Uterus (tissue), 4 donors: ENCODE measurements at places on chromosomes 1 and 21. TPM values are rescaled to one million over a fixed set of nuclear protein-coding genes. Genes with fewer than 3 reads are reported as not detected.

PPP1R12B gene
- total RNA-seq: 360 TPM

DNA sequence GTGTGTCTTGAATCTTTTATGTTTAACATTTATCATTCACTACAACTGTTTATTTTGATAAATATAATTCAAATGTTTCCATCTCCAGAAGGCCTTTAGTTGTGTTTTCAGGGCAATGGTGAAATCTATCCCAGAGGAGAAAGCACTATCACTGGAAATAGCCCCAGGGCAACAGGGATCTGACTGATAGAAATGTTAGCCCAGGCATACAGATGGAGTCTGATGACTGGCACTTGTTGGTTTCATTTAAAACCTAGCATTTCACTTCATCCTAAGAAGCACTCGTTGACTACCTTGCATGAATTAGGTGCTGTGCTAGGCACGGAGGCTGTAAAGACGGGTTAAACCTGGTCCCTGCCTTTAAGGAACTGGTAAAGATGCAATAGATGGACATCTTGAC, 103.1 kb downstream of the C1orf21 start:
- no peak overlapping the region for H3K27ac ChIP-seq
- H3K4me1 ChIP-seq: peaks cover 19% of the 10 kb centered on the region
- H3K27me3 ChIP-seq: no peaks in the 10 kb centered on the region
- H3K36me3 ChIP-seq: no peaks in the 10 kb centered on the region

DNA sequence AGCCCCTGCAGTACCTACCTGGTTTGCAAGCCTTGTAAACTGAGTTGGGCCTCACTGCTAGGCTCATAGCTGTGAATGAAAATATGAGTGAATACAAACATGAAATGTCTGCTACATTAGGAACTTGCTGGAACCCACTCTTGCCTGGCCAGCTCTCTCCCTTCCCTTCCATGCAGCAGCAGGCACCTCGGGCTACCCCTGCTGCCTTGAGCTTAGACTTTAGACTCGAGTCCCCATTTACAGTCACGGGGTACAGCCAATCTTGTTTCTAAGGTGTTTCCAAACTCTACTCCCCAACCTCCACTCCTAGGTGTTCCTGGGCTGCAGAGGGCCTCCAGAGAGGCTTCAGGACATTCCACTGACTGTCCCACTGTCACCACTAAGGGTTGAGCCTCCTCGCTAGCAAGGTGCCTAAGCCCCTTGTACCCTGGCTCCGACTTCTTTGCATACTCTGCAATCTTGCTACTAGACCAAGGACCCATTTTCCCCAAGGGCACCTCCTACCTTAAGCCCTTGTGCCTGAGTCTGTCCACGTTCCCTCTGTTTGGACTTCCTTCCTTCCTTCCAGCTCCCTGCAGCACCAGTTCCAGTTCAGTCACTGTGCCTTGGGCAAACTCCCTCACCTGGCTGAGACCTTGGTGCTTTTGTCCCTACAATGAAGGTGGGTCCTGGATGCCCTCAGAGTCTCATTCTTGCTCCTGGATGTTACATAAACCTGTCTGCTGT, 36.9 kb downstream of the CDK18 start:
- H3K36me3 ChIP-seq: no peaks in the 10 kb centered on the region
- H3K27ac ChIP-seq: no peak overlapping the region
- H3K4me1 ChIP-seq: no peaks in the 10 kb centered on the region
- H3K27me3 ChIP-seq: no peaks in the 10 kb centered on the region
- no peak for DNase-seq

DNA sequence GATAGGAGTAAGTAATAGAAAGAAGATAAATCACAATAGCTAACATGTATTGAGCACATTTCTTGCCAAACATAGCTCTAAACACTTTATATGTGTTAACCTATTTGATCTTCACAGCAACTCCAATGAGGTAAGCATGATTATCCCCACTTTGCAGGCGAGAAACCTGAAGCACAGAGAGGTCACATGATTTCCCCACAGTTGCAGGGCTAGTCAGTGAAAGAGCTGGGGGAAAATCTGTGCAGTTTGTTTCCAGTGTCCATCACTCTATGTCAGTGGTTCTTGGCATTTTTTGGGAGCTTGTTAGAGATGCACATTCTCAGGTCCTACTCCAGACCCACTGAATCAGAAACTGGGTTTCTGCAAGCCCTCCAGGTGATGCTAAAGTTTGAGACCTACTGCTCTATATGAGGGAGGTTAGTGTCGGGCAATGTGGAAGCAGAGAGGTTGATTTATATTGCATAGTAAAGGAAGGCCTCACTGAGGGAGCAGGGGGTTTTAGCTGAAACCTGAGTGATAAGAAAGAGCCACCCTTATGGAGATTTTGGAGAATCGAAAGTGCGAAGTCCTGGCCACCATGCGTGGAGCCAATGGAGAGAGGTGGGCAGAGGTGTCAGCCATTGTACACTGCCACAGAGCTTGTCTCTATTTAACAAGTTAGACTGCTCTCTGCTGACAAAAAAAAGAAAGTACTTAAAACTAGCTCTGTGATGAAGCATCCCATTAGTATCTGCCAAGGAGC, 20.9 kb downstream of the MCOLN3 start:
- no peaks in the 10 kb centered on the region for H3K36me3 ChIP-seq
- no peak overlapping the region for H3K27ac ChIP-seq
- H3K4me1 ChIP-seq: no peaks in the 10 kb centered on the region
- no peak for DNase-seq
- no peaks in the 10 kb centered on the region for H3K27me3 ChIP-seq
- H3K4me3 ChIP-seq: no peak overlapping the region

AGMAT gene
- total RNA-seq: 1.4 TPM

ZNF692 gene
- total RNA-seq: 26.4 TPM

- H3K27ac ChIP-seq: no peak overlapping the region
- DNase-seq: no peak
- H3K27me3 ChIP-seq: no peaks in the 10 kb centered on the region
- H3K36me3 ChIP-seq: no peaks in the 10 kb centered on the region
These were observed 25.2 kb upstream of the NKAIN1 start for GRCh38 chr1:31264790-31265386.

GRCh38 chr1:119943216-119943615, 46.9 kb upstream of the ADAM30 start:
- H3K27me3 ChIP-seq: no peaks in the 10 kb centered on the region
- DNase-seq: no peak
- no peak overlapping the region for H3K27ac ChIP-seq
- no peaks in the 10 kb centered on the region for H3K4me1 ChIP-seq
- H3K4me3 ChIP-seq: no peak overlapping the region
- H3K36me3 ChIP-seq: no peaks in the 10 kb centered on the region

DNA sequence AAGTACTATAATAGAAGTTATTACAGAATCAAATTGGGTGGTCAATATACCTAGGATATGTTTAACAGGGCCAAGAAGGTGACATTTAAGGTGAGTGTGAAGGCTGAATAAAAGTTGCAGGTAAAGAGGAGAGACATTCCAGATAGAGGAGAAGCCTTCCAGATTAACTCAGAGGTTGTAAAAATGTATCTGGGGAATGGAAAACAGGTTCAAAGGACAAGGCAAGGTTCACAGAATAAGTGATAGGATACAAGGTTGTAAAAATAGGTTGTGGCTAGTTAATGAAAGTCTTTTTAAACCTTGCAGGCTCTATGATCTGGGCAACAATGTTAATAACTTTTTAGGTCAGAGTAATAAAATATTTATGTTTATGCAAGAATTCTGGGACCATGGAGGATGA, 40.2 kb downstream of the FUBP1 start:
- DNase-seq: no peak
- H3K27ac ChIP-seq: no peak overlapping the region
- no peaks in the 10 kb centered on the region for H3K36me3 ChIP-seq
- no peaks in the 10 kb centered on the region for H3K4me1 ChIP-seq

DNA sequence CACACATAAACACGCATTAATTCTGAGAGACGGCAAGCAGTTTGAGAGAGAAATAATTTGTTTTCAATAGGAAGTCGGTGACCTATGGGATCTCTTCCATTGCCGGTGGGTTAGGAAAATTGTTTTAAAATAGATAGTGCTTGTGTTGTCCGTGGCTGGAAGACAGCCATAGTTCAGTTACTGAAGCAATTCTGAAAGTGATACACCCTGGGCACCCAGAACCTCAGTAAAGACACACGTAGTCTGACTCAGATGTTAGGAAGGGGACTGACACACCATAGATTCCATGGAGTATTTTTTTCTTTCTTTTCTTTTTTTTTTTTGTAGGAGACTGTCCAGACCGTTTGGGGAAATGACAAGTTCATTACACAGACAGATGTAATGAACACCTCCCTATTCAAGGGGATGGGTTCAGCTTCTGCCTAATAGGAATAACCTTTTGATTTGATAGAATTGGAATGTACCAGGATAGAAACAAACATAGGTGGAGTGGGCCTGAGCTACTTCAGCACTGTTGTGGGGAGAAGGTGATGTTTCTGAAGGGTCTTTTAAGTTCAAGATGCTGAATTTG, 1.6 kb downstream of the C1orf21 start:
- no peaks in the 10 kb centered on the region for H3K36me3 ChIP-seq
- H3K4me1 ChIP-seq: peaks cover 6% of the 10 kb centered on the region
- DNase-seq: peak; percentile 58
- H3K27me3 ChIP-seq: no peaks in the 10 kb centered on the region
- peak overlapping the region; percentile 92 for H3K4me3 ChIP-seq
- H3K27ac ChIP-seq: peak overlapping the region; percentile 88

DNA sequence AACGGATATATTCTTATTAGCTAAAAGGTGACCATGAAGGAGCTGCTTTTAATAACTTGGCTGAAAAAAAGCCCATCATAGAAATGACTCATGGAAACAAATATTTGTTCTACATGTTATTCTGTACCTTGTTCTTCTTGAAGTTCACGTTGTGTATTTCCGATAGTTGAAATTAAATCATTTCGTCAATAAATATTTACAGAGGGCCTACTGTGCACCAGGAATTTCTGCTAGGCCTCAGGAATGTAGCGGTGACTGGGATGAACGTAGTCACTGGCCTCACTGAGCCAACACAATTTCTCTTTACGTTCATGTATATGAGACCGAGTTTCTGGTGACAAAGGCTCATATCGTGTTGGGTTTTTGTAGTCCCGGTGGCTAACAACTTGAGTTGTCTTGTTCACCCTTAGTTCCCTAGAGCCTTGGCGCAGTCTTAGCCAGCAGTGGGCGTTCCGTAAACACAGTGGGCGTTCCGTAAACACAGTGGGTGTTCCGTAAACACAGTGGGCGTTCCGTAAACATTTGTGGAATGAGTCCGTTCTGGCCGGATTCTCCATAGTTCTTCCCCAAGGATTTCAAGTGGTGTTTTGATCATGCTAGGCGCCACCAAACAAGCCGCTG, 53.2 kb upstream of the VAMP3 start:
- no peaks in the 10 kb centered on the region for H3K4me1 ChIP-seq
- H3K27me3 ChIP-seq: no peaks in the 10 kb centered on the region
- no peak for DNase-seq

- H3K27me3 ChIP-seq: no peaks in the 10 kb centered on the region
- DNase-seq: no peak
- H3K4me1 ChIP-seq: no peaks in the 10 kb centered on the region
- no peak overlapping the region for H3K27ac ChIP-seq
- no peaks in the 10 kb centered on the region for H3K36me3 ChIP-seq
These were observed 486.3 kb downstream of the TTLL7 start for GRCh38 chr1:83512373-83513193.

DNA sequence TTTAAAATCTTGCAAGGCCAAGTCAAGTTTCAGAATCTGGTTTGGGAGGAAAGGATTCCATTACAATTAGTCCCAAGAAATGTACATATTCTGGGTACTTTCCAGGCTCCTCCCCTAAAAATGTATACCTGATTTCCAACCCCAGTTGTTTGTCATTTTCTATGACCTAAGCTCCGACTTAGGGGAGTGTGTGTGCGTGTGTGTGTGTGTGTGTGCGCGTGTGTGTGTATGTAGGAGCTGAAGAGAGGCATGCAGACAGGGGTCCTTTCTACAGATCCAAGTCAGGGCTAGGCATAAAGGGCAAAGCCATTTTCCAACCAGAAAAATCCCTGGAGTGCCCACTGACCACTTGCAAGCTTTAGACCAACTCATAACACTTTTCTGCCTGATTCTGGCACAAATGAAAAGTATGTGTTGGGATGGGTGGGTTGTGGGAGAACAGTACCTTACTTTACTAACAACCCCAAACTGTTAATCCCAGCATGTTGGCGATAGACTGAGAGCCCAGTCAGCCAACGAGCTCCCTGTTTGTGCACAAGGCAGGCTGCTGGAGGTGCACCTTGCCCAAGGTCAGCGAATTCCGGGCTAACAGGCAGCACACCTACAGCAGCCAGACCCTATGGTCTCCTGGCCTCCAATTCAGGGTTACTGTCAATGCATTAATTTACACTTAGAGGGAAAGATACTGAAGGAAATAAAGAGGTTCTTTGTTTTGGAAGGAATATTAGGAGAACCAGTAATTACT, 1.7 kb downstream of the TRABD2B start:
- no peaks in the 10 kb centered on the region for H3K27me3 ChIP-seq
- no peaks in the 10 kb centered on the region for H3K36me3 ChIP-seq
- no peak overlapping the region for H3K4me3 ChIP-seq
- H3K27ac ChIP-seq: no peak overlapping the region

- no peaks in the 10 kb centered on the region for H3K36me3 ChIP-seq
- DNase-seq: peak; percentile 33
- H3K4me1 ChIP-seq: no peaks in the 10 kb centered on the region
- no peak overlapping the region for H3K27ac ChIP-seq
- no peaks in the 10 kb centered on the region for H3K27me3 ChIP-seq
These were observed 73.3 kb downstream of the PLPP3 start for GRCh38 chr1:56505792-56506743.

DNA sequence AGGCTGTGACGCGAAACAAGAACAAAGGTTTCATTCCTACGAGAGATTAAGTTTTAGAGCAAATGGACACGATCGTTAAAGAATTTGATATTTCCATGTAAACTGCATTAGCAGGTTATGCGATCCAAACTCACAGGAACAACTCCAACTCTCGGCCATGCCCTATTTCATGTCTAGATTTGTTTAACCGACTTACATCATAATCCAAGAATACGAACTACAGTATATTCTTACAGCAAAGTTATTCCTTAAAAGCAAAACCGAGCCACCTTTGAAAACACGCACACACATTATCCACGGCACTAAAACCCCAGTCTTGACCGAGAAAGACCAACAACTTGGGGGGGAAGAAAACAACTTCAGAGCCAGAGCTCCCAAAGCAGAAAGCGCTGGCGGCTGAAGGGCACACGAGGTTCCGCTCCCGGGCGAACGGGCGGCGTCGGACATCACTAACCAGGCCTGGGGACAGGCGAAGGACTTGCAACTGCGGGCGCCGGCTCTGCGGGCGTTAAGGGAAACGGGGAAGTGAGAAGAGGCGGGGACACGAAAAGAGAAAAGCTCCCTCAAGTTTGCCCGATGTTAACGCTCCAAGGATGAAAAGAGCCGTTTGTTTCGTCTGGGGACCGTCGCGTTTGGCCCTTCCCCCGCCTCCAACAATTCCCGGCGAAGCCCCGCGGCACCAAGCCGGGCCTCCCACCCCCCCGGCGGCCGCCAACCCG, 690 bp downstream of the B3GALNT2 start:
- H3K36me3 ChIP-seq: no peaks in the 10 kb centered on the region
- H3K4me1 ChIP-seq: no peaks in the 10 kb centered on the region
- no peaks in the 10 kb centered on the region for H3K27me3 ChIP-seq
- peak overlapping the region; percentile 97 for H3K27ac ChIP-seq
- H3K4me3 ChIP-seq: peak overlapping the region; percentile 91
- DNase-seq: no peak

- no peaks in the 10 kb centered on the region for H3K4me1 ChIP-seq
- no peaks in the 10 kb centered on the region for H3K27me3 ChIP-seq
- no peak overlapping the region for H3K27ac ChIP-seq
- H3K36me3 ChIP-seq: no peaks in the 10 kb centered on the region
- H3K4me3 ChIP-seq: no peak overlapping the region
- no peak for DNase-seq
These were observed 7.4 kb downstream of the PAXBP1 start for GRCh38 chr21:32764186-32764585.

SFN gene
- total RNA-seq: 0.55 TPM

LRRC38 gene
- total RNA-seq: not detected

AGL gene
- 15.5 TPM for total RNA-seq
